GM23248 (cell line): ENCODE measurements at places on chromosomes 6 and 20.
A peak's percentile ranks its signal among the peaks of the same experiment; 100 is the strongest.

- DNase-seq: peak; percentile 100
Observed at GRCh38 chr6:17907406-17908229, 79.8 kb downstream of the KIF13A start.

- no peak for DNase-seq
Observed at GRCh38 chr20:62898970-62899632, 27.2 kb downstream of the DIDO1 start.

GRCh38 chr6:108736832-108737231, 111.4 kb upstream of the ARMC2 start:
- peak; percentile 82 for DNase-seq

GRCh38 chr20:2224368-2224639, 71.5 kb upstream of the TGM3 start:
- peak; percentile 61 for DNase-seq

- DNase-seq: peak; percentile 76
Observed at GRCh38 chr6:139250296-139251044, 41.3 kb downstream of the TXLNB start.

DNA sequence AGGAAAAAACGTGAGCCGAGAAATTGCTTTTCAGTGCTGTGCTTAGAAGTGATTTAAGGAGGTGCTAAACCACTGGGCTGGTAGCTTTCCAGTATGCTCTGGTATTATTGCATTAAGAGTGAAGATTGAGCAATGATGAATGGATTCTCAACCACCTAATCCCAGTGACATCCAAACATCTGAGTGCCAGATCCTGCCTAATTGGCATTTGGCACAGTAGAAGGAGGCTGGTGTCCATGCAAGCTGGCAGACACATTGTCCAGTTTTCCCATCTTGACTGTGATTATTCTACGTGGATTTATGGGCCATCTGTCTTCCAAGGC, 398.0 kb upstream of the PLCB4 start:
- DNase-seq: peak; percentile 82

GRCh38 chr6:121135425-121135824, 198.9 kb downstream of the TBC1D32 start:
- no peak for DNase-seq

GRCh38 chr6:75130784-75131183, 75.1 kb downstream of the COL12A1 start:
- DNase-seq: peak; percentile 76

DNA sequence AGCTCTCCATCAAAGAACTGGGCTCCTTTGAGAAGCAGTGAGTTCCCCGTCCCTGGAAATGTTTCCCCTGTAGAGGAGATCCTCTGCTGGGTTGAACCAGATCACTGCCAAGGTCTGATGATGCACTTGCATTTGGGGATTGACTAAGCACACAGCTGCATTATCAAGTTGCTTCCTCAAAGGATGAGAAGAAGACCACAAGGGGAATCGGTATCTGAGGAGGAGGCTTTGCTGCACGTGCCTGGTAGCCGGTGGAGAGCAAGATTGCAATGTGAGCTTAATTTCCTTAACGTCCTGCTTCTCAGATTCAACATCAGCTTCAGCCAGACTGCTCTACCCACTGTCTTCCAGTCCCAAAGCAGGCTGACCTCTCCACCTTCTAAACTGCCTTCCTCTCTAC, 128.8 kb upstream of the STMND1 start:
- DNase-seq: no peak

DNA sequence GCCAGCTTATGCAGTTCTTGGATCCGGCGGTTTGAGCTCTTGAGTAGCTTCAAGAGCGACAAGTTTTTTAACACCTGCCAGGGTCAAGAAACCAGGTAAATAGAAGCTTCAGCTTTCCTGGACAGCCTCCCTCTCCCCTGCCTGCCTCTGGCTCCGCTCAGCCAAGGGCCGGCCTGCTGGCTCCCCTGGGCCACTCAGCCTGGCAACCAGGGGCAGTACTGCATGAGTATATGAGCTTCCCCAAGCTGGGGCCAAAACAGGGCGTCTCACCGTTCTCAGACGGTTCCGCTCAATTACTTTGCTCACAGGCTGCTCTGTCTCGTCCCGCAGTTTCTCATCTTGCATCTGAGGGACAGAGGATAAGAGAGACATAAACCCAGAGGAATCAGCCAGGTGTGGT, 856 bp downstream of the TP53TG5 start:
- DNase-seq: no peak

- DNase-seq: no peak
Observed at GRCh38 chr6:138113588-138114210, 6.5 kb upstream of the PERP start.

GRCh38 chr20:1264727-1265126, 1.4 kb upstream of the SNPH start:
- DNase-seq: no peak

DNA sequence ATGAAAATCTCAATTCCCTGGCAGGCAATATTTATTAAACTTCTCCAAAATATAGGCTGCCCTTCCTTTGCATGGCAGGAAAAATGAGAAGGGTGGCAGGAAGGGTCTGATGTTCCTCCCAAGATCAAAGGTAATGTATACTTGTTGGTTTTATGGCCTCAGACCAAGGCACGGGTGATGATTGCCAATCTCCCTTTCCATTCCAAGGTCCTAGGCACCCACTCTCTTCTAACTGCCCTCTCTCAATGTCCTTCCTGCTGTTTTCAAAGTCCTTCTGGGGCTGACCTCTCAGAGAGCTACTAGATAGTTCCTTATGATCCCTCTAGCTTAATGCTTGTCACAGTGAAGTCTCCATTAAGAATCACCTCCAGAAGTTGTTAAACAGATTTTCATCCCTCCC, 15.6 kb upstream of the JAG1 start:
- no peak for DNase-seq
